Stimulated activated CD4-positive, alpha-beta T cell treated with anti-CD3 and anti-CD28 coated beads, Interleukin-1b, Interleukin-23, amount 100 ng/mL, for 48 hours (primary cell): ENCODE measurements at places on chromosomes 12 and 14.
A peak's percentile ranks its signal among the peaks of the same experiment; 100 is the strongest.

DNA sequence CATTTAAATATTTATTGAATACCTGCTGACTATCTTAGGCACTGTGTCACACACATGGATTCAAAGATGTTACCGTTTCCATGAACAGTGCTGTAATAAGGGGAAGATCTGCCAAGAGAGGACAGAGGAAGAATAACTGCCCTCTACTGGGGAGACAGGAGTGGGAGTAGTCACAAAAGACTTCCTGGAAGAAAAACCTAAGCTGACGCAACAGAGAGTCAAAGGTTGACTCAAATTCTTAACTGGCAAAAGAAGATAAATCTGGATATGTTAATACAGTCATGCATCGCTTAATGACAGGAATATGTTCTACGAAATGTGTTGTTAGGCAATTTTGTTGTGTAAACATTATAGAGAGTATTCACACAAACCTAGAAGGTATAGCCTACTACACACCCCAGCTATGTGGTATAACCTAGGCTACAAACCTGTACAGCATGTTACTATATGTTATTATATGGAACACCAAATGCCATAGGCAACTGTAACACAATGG is 51.5 kb downstream of the DCAF5 start:
- no peak for DNase-seq

DNA sequence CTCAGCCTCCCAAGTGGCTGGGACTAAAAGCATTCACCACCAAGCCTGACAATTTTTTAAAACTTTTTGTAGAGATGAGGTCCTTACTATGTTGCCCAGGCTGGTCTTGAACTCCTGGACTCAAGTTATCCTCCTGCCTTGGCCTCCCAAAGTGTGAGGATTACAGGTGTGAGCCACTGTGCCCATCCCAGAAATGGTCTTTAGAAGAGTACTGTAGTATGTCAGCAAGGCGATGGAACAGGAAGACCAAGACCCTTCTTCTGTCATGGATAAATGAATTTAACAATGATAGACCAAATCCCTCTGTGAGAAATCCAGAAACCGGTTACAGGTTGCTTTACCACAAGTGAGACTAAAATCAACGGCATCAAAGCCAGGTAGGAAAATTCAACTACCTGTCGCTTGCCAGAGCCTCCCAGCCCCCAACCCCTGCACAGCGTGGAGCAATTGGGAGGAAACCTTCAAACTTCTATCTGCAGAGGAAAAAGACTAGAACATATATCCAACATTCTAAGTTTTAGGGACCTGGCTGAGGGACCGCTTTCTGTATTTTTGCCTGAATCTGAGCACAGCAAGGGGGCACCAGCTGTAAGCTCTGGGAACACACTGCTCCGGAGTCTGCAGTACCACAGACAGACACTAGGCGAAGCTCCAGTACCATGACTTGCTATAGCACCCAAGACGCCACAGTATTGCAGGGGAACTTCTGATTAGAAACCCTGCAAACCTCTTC is 51.3 kb downstream of the CPSF6 start:
- DNase-seq: peak; percentile 78

GRCh38 chr14:92656306-92657081 is 91.9 kb downstream of the LGMN start:
- no peak for DNase-seq

GRCh38 chr14:76237349-76237990 is 85.7 kb downstream of the GPATCH2L start:
- no peak for DNase-seq

DNA sequence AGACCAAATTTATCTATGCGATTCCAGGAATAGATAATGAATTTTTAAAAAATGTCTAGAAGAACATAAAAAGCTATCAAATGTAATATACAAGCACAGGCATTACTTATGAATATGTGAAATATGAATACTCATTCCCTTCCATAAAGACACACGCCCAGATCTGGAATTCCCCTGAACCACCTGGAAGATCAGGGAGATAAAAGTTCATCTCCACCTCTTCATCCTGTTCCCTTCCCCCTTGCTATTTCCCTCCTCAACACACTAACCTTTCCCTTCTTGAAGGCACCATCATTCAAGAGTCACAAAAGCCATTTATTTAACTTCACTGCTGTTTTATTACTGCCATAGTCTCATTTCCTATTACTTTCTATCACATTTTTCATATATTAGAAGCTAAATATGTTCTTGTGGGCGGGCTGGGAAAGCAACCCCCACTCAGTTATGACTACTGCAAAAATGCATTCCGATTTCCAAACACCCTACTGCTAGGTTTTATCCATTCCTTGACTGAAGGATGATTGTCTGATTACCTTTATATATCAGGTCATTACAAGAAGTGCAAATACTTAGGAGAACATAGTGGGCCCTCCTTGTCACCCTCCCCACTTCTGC is 16.1 kb downstream of the FGD6 start:
- no peak for DNase-seq

- no peak for DNase-seq
Observed at GRCh38 chr12:78398750-78399149, 465.8 kb upstream of the SYT1 start.

- peak; percentile 25 for DNase-seq
Observed at GRCh38 chr12:113221997-113222729, 899 bp downstream of the TPCN1 start.

GRCh38 chr12:109702111-109702841 is 11.3 kb upstream of the FAM222A start:
- no peak for DNase-seq

GRCh38 chr14:64698903-64699302 is 5.3 kb upstream of the PLEKHG3 start:
- no peak for DNase-seq

DNA sequence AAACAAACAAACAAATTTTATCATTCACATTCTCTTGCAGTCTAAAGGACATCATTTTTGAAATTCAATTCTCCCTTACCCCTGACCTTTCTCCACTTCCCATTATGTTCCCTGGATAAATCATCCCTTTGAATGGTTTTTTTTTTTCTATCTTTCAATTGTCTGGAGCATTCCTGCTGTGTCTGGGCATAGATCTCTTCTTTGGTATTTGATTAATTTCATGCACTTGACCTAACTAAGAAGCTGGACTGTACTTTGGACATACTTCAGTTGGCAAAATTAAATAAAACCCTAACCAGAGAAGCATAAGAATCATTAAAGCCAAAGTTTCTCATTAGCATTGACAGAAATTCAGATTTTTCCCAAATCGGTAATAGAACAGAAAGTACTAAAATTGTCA is 163.6 kb upstream of the BMP4 start:
- DNase-seq: no peak

DNA sequence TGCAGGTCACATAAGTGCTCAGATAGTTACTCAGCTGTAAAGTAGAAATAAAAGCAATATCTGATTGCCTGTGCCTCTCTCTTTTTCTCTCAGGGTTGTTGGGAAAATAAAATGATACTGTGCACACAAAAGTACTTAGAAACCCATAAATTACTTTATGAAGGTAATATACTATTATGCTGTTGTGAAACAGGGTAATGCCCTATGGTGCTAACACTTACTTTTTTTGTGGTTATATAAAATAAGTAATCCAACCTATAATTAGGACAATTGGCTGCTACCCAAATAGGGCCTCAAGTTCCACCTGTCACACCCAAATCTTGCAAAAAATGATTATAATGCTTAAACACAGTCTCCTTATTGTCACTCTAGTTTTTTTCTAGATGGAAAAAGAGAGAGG is 50.6 kb downstream of the DAAM1 start:
- DNase-seq: no peak

DNA sequence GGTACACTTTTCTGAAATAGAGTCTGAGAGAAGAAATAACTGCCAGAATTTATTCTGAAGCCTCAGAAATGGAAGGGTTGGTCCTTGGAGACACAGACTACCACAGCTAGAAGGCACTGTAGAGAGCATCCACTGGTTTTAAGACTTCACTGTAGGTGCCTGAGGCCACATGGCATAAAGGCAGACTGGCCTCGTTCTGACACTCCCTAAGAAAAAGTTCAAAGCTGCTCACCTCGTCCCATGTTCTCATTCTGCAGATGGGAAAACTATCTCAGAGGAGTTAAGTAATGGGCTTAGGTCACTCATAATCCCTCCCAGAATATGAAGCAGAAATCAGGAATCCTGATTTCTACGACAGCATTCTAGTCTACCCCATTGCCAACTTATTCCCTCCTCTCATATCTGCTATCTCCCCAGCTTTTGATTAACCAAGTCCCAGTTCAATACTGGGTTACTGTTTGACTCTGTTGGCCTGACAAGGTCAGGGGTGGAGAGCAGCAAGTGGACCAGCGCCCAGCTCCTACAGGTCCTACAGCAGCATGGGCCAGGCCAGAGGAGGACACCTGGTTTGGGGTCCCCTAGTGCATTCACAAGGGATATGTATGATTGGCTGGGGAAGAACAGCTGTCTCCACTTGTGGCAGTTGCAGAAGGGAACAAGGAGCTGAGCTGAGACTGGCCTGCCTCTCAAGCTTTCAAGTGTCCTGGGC is 3.7 kb downstream of the ITGA5 start:
- no peak for DNase-seq

GRCh38 chr12:121996945-121997612 is 24.6 kb upstream of the BCL7A start:
- DNase-seq: no peak

DNA sequence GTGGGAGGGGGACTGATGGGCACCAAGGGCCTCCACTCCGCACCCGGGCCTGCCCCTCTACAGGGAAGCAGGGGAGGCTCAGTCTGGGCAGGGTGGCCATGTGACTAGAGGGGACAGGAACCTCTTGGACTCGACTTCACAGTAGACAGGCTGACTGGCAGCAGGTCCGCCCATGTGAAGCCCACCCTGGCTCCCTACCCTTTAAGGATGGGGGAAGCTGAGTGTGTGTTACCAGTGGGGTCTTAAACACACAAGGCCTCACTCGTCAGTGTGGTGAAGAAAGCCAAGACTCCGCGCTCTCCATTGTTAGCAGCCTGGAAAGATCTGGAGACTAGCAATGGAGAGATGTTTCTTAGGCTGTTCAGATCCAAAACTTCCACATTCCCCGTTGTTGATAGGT is 52.4 kb downstream of the ANAPC7 start:
- no peak for DNase-seq

- no peak for DNase-seq
Observed at GRCh38 chr12:120075034-120075616, 41.4 kb downstream of the RAB35 start.

GRCh38 chr14:21057803-21058675 is at the start of gene RNASE8:
Gene RNASE8, plus strand, starts transcription at chr14:21057822. Its CDS starts 71 bp downstream, at chr14:21057893.
- no peak for DNase-seq

DNA sequence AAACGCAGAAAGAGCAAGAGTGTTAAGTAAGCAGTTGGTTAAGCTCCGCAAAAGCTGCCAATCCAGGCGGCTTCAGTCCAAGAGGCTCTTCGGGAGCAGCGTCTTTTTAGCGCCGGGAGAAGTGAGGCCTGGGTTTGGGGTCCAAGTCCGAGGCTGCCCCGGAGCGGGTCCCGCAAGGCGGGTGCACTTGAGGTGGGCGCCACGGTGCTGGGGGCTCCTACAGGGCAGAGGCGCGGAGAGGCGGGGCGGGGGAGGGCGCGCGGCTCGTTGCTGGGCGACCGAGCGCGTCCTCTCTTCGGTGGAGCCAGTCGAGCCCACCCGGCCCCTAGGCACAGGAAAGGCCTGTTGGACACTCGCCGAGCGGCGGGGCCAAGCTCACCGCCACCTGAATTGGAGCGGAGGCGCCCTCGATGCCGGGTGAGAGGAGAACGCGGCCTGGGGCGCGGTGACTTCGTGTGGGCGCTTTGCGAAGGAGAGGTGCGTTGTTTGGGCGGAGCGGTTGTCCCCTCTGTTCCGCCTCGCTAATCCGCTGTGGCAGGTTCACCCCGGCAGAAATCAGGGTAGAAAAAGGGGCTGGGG is 15.6 kb downstream of the TTC6 start:
- no peak for DNase-seq

DNA sequence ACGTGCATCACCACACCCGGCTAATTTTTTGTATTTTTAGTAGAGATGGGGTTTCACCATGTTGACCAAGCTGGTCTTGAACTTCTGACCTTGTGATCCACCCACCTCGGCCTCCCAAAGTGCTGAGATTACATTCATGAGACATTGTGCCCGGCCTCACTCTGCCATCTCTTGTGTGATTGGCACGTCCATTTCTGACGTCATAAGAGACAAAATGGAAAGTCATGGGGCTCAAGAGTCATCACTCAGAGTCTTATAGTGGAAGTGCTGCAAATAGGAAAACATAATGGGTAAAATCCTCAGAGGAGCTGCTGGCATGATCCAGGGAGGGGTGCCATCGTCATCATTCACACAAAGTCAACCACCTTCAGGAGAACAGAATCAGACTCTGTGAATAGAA is 54.2 kb upstream of the GPATCH2L start:
- DNase-seq: no peak

- no peak for DNase-seq
Observed at GRCh38 chr14:105400016-105400415, 1.7 kb downstream of the TEX22 start.

GRCh38 chr12:7934091-7934888 is 1.7 kb downstream of the SLC2A3 start:
- no peak for DNase-seq

- no peak for DNase-seq
Observed at GRCh38 chr12:64273527-64274403, 51.7 kb upstream of the KICS2 start.

DNA sequence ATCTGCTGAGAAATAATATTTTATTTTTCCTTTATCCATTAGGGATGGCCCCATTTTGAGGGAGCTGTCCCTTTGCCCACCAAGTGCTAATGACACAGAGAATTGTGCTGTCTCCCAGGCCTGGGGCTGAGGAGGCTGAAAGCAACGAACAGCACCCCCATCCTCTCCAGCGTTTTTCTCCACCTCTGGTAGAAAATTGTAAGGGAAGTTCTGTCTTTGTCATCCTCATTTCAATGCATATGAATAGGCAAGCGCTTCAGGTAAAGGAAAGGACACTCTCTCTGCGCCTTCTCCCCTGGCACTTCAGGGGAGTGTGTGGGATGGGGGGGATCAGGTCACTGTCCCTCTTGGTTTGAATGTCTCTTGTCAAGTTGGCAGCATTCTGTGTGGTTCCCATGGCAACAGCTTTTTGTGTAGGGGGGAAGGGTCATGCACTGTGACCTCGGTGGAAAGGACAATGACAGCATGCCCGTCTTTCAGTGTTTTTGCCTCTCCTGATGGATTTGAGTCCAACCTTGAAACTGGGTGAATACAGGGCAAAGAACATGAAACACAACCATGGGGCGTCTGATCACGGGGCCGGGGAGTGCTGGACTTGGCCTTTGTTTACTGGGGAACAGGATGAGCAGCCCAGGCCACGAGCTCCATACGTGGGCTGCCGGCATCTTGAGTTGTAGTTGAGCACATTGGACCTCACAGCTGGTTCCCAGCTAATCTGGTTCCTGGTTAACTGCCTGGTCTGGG is 230.2 kb downstream of the VRK1 start:
- no peak for DNase-seq

- no peak for DNase-seq
Observed at GRCh38 chr12:106971065-106971464, 15.4 kb downstream of the TMEM263 start.

DNA sequence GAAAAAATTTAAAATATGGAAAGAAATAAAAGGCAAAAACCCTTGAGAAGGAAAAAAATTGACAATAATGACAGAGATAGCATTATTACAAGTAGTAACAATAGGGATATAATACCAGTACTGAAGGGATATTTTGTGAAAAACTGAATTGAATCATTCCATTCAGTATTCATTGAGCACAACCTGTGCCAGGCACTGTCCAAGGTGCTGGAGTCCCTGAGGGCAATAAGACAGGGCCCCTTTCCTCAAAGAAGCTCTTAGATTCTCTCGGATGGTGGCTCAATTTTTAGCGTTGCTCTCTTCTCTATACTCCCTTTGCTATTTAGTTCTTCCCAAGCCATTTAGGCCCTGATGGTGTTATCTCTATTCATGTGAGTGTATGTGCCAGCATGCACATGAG is 34.3 kb upstream of the GAS2L3 start:
- no peak for DNase-seq

GRCh38 chr14:67986131-67986841 is 166.7 kb downstream of the RAD51B start:
- peak; percentile 8 for DNase-seq
